ENCODE measurements at places on chromosomes 1 and 21.

DNA sequence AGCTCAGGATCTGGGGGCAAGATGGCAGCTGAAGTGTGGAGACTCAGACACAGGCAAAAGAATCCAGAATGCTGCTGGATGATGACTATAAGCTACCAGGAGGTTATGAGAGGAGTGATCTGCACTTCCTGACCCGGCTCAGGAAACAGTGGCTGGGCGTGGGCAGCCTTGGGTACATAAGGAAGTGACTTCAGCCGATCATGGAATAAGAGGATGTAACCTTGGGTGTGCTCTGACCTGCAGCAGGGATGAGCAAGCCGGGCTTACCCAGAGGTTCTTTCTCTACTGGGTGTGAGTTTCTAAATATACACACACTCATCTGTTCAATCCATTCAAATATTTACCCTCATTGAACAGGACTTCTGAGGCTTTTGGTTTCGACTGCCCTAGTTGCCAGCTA, 62.7 kb downstream of the CD34 start:
- DNase-seq = no peak

DNA sequence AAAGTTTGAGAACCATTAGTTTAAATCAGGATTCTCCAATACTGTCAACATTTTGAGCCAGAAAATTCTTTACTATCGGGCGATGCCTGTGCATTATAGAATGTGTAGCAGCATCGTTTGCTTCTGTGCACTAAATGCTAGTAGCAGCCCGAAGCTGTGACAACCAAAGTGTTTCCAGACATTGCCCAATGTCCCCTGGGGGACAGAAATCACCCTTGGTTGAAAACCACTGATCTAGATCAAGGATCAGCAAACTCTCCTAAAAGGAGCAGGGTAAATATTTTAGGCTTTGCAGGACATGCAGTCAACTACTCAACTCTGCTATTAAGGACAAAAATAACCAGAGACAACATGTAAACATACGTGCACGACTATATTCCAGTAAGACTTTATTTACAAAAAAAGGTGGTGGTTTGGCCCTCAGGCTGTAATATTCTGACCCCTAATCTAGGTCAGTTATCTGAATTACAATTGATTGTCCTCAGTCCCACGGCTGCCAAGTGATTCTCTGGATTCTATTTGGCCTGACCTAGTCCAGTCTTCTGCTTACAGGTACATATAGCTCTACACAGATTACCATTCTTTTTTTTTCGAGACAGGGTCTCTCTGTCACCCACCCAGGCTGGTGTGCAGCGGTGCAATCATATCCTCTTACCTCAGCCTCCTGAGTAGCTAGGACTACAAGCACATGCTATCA, 10.6 kb downstream of the FAF1 start:
- DNase-seq = no peak

DNA sequence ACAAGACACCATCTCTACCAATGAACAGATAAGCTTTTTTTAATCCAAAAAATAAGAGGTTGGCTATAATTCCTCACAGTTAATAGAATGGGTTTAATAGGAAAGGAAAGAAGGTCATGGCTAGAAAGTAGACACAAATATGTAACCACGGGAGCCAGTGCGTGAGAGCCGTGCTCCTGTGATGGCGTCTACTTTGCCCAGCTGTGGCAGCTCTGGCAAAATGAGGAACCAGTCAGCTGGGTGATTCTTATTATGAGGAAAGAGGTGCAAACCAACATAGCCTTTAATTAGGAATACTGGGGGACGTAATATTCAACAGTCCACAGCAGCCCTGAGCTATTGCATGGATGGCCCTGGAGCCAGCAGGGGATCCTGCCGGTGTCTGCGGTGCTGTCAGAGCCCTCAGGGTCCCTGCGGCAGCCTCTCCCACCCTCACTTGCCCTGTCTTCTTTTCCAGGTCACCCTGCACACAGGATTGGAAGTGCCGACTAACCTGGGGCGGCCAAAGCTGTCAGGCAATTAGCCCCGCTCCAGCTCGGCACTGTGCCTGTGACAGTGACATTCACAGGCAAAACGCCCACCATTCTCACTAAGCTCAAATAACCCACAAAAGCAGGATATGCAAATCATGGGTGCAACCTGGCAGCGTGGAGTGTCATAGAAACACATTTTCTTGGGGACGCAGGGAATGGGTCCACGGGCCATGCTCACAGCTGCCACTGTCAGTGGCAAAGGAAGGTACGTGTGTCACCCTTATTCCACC, 25.9 kb upstream of the GNPAT start:
- DNase-seq = no peak

GRCh38 chr1:15098176-15099125, 55.1 kb upstream of the TMEM51 start:
- no peak for DNase-seq

GRCh38 chr1:240351690-240352089, 260.0 kb downstream of the FMN2 start:
- no peak for DNase-seq

GRCh38 chr1:190377294-190377693, 100.4 kb downstream of the BRINP3 start:
- DNase-seq = no peak

GRCh38 chr1:210677533-210677932, 348.8 kb downstream of the HHAT start:
- no peak for DNase-seq

GRCh38 chr1:47705517-47706130, 267.8 kb downstream of the FOXD2 start:
- no peak for DNase-seq

DNA sequence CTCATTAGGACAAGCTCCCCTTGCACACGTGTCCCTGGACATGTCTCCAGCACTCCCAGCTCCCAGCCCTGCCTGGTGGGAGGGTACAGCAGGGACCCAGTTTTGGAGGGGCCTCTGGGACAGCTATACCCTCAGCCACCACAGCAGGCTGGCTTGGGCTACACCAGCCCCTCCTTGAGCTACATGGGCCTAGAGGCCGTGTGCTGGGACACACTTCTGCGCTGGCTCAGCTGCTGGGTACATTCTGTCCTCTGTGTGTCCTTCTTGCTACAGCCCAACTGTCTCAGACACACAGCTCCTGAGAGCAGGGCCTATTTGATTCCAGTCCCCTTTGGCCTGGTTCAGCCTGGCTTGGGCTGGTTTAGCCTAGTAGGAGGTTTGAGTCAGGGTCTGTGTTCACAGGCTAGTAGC, 26.7 kb downstream of the DMAP1 start:
- DNase-seq = no peak

- DNase-seq = no peak
These were observed 3.5 kb downstream of the CHODL start for GRCh38 chr21:18248171-18248570.

DNA sequence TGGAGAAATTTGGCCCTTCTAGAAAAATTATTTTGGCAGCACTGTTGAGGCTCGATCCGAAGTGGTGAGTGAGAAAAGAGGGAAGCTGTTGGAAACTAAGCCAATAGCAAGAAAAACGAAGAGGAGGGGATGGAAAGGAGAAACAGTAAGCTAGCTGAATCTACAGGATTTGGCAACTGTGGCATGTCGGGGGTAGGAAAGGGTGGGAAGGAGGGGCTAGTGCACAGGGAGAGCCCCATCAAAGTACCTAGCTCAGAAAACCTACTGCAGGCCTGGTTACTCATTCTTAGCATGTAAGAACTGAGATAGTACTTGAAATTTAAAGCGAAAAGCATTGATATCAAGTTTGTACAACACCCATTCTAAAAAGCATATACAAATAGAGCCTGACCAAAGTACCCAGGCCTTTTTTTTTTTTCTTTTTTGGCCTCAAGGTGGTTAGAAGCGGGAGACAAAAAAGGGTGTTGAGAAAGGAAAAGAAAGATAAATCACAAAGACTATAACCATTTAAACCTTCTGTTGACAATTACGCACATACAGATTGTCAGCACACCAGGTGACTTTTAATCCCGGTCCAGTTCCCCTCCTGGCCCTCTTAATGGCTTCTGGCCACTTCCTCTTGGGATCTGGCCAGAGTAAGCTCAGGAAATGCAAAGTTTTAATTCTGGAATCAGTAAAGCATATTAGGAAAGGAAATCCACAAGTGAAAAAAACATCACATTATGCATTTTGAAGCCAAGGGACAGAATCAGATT, 50.4 kb downstream of the SLC16A1 start:
- no peak for DNase-seq

DNA sequence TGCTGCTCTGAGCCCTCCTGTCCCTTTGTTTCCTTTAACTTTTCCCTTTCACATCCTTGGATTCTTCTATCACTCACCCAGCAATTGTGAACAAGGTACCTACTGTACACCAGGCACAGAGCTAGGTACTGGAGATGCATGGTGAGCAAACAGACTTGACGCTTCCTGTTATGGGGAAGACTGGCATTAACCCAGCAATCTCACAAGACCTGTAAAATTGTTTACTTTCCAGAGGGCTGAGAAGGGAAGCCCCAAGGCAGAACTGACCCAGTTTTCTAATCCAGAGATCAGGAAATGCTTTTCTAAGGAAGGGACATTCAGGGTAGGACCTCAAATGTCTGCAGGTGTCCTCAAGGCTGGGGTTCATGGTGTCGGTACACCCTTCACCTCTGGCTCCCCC, 171.6 kb upstream of the KAZN start:
- no peak for DNase-seq

DNA sequence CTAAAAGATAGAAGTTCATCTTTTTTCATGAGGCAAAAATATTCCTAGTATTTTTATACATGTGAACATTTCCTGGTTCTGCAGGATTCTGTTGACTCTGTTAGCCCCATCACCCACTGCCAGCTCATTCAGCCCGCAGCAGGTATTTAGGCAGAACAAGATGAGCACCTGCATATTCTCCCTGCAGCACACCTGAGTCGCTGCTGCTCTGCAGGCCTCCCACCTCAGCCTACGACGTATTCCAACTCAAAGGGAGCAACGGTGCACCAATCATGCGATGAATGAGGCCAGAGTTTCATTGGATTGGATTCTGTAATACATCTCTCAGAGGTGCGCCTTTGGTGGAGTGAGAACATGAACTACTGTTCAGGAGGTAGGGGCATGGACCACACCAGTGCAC, 87.6 kb downstream of the CNIH3 start:
- DNase-seq = no peak

DNA sequence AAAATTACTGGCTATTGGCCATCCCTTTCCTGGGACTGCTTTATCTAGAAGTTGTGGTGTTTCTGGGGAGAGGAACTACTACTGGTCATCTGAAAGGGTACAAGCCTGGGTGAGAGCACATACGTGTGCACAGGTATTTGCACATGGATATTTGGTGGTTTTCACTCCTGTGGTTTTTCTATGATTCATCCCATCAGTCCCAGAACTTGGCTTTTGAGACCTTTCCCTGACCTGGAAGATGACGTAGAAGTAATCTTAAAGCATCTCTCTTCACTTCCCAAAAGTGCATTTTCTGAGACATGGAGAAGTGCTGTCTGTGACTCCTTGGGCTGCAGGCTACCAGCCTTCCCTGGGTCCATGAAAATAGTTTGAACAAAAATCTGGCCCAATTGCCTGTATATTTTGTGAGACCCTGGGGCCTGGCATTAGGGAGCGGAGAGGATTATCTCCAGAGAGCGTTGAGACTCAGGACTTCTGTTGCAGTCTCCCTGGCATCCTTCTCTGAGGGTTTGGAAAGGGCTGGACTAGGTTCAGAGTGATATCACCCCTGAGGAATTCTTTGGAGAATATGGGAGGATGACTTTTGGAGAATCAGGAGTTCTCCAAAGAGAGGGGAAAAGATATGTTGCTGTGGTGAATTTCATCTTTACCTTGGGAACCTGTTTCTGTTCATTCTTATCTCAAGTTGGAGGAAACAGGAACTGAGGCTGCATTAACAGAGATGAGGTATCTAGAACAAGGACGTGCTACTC, 130.8 kb downstream of the NOS1AP start:
- no peak for DNase-seq

- DNase-seq = no peak
These were observed 137.7 kb downstream of the RUNX1 start for GRCh38 chr21:34911360-34911759.

DNA sequence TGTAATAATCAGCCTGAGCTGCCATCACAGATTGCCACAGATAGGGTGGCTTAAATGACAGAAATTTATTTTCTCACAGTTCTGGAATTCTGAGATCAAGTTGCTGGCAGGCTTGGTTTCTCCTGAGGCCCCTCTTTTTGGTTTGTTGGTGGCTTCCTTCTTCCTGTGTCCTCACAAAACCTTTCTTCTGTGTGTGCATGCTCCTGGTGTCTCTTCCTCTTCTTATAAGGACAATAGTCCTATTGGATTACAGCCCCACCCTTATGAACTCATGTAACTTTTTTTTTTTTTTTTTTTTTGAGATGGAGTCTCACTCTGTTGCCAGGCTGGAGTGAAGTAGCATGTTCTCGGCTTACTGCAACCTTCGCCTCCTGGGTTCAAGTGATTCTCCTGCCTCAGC, 41.0 kb upstream of the F3 start:
- DNase-seq = no peak

- no peak for DNase-seq
These were observed 1290.5 kb upstream of the B3GALT2 start for GRCh38 chr1:194476872-194477271.

DNA sequence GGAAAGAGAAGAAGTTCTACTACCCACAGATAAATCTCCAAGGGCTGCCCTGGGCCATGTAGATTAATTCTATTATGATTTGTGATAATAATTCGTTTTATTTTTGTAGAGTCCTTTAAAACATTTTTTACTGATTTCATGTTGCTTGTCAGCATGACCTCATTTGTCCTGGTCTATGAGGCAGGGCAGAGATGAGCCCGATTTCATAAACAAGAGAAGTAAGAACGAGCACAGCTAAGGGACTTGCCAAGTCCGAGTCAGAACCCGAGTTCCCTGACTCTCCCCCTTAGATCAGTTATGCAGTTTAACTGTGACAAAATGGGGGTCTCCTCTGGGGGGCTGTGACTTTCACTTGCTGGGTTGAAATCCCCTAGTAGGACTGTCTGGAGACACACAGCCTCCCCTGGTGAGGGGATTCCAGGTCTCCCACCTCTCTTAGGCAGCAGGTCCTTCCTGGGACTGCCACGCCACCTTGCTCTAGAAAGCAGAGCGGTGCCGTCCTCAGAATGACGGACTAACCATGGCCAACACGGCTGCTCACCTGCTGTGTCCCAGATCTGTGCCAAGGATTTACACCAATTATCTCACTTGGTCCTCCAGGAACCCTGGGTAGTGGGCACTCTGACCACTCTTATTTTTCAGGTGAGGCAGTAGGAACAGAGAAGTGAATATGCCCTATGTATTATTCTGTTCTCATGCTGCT, 31.0 kb upstream of the SOX13 start:
- DNase-seq = no peak

GRCh38 chr1:210857146-210857663, 276.7 kb downstream of the KCNH1 start:
- no peak for DNase-seq

DNA sequence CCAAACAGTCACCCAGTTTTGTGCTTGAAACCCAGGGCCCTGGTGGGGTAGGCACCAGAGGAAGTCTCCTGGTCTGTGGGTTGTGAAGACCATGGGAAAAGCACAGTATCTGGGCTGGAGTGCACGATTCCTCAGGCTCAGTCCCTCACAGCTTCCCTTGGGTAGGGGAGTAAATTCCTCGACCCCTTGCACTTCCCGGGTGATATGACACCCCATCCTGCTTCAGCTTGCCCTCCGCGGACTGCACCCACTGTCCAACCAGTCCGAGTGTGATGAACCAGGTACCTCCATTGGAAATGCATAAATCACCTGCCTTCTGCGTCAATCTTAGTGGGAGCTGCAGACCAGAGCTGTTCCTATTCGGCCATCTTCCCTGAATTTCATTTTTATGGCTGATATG, 133.9 kb upstream of the KCTD3 start:
- no peak for DNase-seq

- no peak for DNase-seq
These were observed 5.6 kb downstream of the PDZK1IP1 start for GRCh38 chr1:47184090-47184821.
